Pericardium fibroblast (primary cell): ENCODE measurements at places on chromosomes 6 and 20. TPM values are rescaled to one million over a fixed set of nuclear protein-coding genes. Genes with fewer than 3 reads are reported as not detected.

The CST2 gene
- total RNA-seq, result not detected in 2 replicates

The SLA2 gene
- not detected in 2 replicates for total RNA-seq

The TMEM151B gene
- total RNA-seq, result not detected in 2 replicates

The CNPY3 gene
- 31.3 and 44.8 TPM in 2 replicates for total RNA-seq

The GNAS gene
- total RNA-seq, result 607 and 657 TPM in 2 replicates

The ERVFRD-1 gene
- total RNA-seq, result not detected in 2 replicates

The MLN gene
- total RNA-seq, result not detected in 2 replicates
